ENCODE measurements at places on chromosomes 3 and 15.

DNA sequence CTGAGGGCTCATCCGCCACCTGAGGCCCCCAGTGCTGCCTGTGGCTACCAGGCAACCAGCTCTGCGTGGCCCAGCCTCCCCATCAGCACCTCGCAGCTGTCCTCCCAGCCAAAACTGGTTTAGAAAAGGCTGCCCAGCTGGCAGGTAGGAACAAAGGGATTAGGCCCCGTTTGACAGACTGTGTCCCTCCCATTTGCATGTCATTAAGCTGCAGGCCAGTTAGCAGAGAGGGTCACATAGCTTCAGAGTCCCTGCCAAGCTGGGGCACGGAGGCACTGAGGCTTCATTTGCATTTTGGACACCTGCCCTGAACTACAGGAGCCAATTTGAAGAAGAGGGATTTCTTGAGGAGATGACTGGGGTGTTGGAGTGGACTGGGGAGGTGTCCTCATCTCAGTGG, 177.9 kb downstream of the TLE3 start:
- DNase-seq = no peak

DNA sequence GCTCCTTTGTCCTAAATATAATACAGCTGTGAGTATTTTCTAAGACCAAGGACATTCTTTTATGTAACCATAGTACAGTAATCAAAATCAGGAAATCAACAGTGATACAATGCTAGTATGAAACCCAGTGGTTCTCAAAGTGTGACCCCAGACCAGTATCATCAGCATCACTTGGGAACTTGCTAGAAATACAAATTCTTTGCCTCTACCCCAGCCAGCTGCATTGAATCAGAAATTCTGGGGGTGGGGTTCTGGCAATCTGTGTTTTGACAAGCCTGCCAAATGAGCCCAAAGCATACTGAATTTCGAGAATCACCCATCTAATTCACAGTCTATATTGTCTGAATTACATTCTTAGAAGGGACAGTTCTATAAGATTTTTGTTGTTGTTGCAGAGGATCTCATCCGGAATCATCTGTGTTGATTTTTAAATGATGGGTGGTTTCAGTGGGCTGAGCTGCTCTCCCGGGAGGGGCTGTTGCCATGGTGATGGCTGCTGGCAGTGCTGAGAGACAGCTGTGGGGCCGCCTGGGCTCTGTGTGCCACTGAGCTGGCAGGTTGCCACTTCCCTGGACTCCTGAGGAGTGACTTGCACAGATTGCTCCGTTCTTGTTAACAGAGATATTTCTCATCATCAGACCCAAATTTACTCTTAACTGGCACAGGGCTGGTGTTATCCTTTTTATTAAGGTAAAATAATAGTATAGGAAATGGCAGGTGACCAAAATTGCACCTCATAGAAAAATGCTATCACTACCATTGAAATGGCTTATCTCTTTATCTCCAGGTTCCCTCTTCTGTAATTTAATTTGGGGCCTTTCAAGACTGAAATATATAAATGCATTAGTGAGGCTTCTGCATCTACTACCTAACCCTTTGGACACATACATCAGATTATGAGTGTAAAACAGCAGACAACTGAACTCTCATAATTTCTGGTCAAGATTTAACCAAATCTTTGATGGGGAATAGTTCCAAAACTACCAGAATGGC, 56.5 kb downstream of the NEK11 start:
- DNase-seq = no peak

- DNase-seq = no peak
Observed at GRCh38 chr15:26624128-26624527, 148.7 kb downstream of the GABRB3 start.

GRCh38 chr3:62255758-62256157, 117.6 kb downstream of the FEZF2 start:
- DNase-seq = no peak

DNA sequence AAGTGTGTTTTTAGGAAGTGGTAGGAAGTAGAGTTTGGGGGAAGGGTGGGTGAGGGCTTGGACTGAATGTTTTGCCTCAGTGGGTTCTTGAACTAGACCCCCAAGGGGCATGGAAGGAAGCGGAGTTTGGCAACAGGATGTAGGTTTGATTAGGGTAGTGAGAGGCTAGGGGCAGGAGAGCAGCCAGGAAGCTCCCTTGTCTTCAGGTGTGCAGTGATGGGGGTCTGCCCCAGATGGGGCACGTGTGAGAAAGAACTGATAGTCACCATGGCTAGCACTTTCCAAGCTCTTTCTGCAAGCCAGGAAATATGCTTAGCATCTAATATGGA, 4.7 kb downstream of the ZSCAN2 start:
- no peak for DNase-seq

GRCh38 chr15:58678683-58679082, 70.8 kb downstream of the ADAM10 start:
- DNase-seq = no peak

GRCh38 chr15:37138591-37139215, 38.4 kb upstream of the MEIS2 start:
- no peak for DNase-seq

DNA sequence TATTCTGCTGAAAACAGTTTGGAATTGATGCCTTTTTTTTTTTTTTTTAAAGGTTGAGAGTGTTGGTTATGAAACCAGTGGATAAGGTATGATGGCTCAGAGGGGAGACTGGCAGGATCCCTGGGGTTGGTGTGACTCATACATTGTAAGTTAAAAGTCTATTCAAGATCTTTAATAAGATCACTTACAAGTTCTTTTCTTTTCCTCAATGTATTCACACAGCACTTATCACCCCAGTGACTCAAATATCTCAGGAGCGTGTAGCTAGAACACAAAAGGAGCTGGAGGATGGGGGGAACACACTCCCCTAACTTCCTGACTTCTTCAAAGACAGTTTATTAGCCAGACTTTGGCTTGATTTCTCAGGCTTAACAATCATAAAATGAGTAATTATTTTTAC, 285.3 kb downstream of the SV2B start:
- DNase-seq = no peak

DNA sequence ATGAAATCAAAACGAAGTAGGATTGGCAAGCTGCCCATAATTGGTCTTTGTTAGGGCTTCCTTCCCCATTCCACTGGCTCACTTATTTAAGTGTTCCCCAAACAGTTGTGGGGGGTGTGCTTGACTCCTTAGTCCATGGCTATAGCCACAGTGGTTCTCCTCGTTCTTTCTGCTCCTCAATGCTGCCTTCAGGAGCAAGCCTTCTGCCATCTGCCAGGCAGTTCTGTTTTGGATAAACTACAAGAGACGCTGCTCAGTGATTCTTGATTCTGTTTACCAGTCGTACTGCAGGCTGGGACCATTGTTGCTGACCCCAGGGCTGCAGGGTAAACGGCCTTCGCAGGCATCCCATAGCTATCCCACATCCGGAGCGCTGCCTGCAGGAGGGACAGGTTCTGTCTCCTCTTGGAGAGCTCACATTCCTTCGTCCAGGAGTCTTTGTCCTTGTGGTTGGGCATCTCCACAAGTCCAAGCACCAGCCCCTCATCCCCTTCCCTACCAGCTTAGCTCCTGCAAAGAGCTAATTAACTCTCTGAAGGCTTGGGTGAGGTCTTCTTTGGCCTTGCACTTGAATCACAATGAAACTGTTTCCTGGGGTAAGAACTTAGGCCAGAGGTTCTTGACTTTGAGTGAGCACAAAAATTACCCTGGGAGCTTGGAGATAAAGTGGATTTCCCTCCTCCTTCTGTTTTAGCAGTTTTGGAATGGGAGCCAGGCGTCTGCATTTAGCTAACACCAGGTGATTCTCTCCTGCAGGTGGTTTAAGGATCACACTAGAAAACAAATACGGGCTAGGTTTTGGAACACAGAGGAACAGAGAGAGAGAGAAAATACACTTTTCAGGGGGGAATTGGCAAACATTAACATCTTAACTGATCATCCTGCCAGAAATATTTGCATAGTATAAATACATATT, 114.9 kb downstream of the SV2B start:
- DNase-seq = no peak

DNA sequence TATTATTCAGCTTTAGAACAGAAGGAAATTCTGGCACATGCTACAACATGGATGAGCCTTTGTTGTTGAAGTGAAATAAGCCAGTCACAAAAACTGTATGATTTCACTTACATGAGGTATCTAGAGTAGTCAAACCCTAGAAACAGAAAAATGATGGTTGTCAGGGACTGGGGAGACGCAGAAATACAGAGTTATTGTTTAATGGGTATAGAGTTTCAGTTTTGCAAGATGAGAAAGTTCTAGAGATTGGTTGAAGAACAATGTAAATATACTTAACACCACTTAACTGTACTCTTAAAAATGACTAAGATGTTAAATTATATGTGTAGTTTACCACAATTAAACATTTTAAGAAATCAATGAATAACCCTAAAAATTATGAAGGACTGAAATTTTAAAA, 15.8 kb downstream of the SPTSSB start:
- DNase-seq = no peak

DNA sequence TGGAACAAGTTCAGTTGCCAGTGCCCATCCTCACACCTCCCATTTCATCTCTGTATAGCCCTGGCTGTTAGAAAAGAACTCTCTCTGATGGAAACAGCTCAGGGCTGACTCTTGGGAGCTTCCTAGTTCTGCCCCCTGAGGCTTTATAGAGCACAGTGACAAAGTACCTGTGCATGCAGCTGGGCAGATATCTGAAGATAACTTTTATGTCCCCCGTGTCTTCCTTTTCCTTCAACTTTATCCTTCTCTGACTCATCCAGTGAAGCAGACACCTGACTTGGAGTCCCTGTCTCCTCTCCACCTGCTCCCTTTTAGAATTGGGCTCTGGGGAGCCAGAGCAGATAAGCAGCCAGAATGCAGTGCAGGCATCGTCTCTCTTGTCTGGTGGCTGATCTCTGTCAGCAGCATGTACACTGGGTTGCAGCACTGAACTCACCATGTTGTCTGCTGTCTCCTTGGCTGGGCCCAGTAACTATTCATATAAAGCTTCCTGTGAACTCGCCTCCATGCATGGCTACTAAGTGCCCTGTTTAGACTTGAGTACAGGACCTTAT, 53.9 kb upstream of the PLXNA1 start:
- DNase-seq = no peak

- no peak for DNase-seq
Observed at GRCh38 chr3:188595890-188596376, 442.0 kb downstream of the LPP start.

DNA sequence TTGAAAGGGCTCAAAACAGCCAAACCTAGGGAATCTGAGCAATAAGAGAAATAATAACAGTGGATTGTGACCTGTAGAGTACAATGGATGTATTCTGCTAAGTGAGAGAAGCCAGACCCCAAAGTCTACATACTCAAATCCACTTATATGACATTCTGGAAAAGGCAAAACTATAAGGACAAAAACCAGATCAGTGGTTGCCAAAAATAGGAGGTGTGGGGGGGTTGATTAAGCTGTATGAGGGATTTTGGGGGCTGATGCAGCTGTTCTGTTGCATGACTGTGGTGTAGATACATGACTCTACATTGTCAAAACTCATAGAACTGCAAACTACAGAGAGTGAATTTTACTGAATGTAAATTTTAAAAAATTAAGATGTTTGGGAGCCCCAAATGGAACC, 20.1 kb upstream of the CGNL1 start:
- DNase-seq = no peak

GRCh38 chr3:193819117-193820010, 226.4 kb downstream of the OPA1 start:
- DNase-seq = no peak

- DNase-seq = no peak
Observed at GRCh38 chr3:141330718-141331376, 37.5 kb upstream of the ZBTB38 start.

- no peak for DNase-seq
Observed at GRCh38 chr15:70461992-70462391, 301.4 kb downstream of the UACA start.

GRCh38 chr3:181711325-181712135, at the start of gene SOX2:
Gene SOX2, plus strand, starts transcription at chr3:181711925. Its CDS starts 436 bp downstream, at chr3:181712361.
- peak; percentile 33 for DNase-seq

DNA sequence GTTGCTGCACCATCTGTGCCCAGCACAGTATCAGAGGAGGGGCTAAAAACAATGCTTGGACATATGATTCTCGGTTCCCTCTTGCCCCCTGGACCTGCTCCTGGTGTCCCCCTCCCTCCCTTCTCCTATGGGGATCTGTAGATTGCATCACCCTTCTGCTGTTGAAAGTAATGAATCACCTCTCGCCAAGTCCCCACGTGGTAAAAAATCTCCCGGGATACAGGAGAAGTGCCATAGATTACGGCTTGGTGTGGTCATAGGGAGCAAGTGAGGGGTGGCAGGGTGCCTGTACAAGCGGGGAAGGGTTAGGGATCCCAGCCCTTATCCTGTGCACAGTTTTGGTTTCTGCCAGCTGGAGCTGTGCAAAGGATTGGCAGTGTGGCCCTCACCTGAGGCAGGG, 37.7 kb downstream of the AMOTL2 start:
- DNase-seq = no peak

DNA sequence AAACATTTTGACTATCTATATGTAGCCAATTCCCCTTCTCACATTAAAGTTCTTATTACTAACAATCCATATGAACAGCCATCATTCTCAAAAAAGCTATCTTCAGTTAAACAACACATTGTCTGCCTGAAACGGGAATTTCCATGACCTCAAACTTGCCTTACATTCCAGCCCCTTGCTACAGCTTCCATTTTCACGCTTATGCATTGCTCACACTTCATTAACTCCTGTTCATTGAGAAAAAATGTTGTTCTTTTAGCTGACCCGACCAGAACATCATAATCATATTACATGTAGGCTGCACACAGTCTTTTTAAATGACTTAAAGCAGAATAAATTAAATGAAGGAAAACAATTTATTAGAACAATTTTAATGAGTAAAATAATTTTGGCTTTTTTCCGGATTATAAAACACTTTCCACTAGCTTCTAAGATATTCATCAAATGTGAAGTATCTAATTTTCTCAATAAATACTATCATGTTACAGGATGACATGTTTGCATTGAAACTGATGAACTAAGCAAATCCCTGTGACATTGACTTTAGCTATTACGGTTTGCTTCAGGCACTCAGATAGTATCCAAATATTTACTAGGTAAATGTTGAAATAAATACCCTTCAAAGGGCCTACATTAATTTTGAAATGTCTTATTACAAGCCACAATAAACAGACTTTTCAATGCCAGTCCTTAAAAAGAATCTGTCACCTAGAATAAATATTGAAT, 49.9 kb downstream of the P3H2 start:
- no peak for DNase-seq

DNA sequence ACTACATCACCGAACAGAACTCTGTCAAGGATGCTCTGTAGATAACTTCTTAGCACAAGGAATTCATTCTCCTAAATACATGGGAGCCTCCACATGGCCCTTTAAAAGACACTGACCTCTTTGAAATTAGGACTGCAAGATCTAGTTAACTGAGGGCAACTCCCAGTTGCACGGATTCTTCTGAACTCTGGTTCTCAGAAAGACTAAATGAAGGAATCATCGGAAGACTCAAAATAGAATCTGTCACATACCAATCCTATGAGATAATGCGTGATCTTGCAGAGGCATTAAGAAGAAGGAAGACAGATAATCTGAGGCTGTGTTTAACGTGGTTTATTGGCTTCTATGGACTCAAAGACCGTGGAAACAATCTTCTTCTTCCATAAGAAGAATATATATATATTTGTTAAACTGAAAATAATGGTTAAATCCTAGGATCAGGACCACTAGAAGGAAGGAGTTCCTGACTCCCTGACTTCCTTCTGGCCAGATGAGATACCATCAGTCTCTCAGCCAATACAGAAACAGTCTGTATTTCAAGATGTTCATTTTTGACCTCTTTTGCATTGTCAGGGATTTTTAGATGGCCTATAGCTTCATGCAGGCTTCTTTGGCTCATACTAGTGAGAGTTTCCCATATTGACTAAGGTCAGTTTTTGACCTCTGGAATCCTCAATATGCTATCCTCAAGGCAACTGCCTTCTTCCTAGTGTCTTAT, 33.9 kb upstream of the TBC1D23 start:
- no peak for DNase-seq

Data from activated CD4-positive, alpha-beta memory T cell treated with anti-CD3 and anti-CD28 coated beads for 36 hours (primary cell).